Stimulated activated naive CD4-positive, alpha-beta T cell (primary cell): ENCODE measurements at places on chromosomes 13 and 19.

GRCh38 chr19:38840583-38840968, 9.0 kb upstream of the ECH1 start:
- no peak for DNase-seq

GRCh38 chr19:1490311-1491113, at the start of gene PCSK4:
TSS of gene PCSK4 (minus strand) at chr19:1490350. CDS start at chr19:1490346, 4 bp downstream.
- peak; percentile 99 for DNase-seq

DNA sequence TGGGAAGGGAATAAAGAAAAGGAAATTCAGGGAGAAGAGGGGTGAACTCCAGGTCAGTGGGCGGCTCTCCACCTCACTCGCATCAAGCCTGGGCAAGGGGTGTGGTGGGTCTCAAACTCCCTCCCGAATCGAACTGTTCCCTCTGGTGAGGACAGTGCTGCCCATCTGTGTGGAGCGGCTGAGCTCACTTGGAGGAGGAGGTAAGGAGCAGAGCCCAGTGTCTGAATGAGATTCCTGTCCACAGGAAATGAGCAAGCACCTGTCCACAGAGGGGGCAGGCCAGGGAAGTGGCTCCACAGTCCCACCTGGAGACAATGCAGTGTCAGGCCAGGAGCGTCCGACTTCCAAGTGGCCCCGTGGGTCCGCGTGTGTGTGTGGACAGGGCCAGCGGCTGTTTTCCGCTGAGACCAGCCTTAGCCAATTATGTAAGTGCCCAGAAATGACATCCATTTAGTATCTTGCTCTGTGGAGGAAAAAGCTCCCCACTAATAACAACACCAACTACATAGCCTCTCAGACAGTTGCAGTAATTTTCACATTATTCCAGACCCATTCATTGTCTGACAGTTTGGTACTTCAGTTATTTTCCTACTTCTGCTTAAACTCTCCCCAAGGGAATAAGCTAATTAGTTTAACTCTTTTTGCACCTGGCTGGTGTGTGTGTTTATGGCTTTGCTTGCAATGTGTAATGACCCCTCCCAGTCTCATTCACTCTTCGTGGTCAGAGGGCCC, 114.6 kb downstream of the SOX1 start:
- DNase-seq: no peak

- no peak for DNase-seq
These were observed 3.0 kb downstream of the HSPBP1 start for GRCh38 chr19:55276720-55277430.

DNA sequence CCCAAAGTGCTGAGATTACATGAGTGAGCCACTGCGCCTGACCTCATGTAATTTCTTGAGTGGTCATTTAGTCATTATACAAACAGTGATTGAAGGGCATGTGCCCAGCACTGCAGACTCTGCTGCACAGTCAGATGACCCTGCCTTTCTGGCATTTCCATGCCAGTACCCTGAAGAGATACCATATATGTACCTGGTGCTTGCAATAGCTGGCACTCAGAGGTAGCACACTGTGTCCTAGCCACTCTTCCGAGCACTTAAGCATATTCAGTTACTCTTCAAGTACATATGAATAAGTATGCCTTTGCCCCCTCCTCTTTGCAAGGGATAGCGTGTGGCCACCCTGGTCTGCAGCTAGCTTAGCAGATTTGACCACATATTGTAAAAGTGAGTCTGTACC, 15.5 kb downstream of the STX10 start:
- DNase-seq: no peak

DNA sequence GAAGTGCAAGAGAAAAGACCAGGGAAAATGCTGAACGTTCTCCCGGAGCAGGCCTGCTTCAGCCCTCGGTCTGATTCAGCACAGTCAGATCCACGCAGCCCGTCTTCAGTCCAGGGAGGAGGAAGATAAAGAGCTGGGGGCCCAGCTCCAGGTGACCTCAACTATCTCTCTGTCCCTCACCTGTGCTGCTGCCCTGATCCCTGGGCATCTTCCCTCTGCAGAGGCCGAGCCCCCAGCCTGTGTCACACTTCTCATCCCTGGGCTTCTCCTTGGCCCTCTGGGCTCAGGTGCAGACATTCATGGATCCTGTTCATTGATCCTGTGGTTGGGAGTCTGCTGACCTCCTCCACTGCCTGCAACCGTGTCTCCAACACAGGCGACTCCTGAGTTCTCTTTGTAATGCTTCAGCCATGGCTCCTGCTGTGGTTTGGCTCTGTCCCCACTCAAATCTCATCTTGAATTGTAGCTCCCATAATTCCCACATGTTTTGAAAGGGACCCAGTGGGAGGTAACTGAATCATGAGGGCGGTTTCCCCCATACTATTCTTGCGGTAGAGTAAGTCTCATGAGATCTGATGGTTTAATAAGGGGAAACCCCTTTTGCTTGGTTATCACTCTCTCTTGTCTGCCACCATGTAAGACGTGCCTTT, 27.9 kb downstream of the COL4A2 start:
- DNase-seq: no peak

DNA sequence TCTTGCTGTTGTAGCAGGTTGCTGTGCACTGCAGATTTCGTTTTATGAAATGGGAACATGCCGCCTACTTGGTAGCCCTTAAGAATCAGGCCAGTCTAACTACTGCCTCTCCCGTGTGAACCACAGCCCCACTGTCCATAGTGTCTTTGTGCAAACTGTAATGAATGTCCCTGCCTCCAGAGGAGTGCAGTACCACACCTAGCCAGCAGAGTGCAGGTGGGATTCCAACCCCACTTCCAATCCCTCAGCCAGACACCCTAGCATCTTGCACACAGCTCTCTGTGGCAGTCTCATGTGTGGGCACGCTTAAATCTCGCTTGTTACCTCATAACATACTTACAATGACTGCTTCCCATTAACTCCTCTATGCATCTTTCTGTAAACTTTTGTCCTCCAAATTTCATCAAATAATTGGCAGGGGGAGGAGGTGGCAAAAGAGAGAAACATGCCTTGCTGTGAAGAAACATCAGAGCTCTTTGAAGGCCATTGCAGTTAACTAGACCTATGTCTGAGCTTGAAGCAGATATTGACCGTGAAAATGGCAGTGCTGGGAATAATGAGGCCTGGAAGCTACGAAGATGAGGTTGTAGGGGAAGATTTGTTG, 47.2 kb downstream of the ZAR1L start:
- DNase-seq: peak; percentile 14

GRCh38 chr19:40143612-40144011, 47.6 kb upstream of the MAP3K10 start:
- peak; percentile 56 for DNase-seq

- no peak for DNase-seq
These were observed 40.0 kb upstream of the KL start for GRCh38 chr13:32976056-32976805.

DNA sequence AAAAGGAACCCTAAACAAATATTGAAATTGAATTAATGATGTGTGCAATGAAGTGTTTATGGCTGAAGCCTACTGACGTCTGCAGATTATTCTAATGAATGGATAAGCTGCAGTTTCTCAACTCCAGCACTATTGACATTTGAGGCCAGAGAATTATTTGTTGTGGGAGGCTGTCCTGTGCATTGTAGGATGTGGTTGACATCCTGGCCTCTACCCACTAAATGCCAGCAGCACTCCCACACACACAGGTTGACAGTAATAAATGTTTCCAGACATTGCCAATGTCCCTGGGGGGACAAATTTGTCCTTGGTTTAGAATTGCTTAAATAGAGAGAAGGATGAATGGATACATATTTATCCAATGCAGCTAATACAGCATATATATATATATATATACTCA, 19.2 kb upstream of the MYH14 start:
- DNase-seq: no peak

DNA sequence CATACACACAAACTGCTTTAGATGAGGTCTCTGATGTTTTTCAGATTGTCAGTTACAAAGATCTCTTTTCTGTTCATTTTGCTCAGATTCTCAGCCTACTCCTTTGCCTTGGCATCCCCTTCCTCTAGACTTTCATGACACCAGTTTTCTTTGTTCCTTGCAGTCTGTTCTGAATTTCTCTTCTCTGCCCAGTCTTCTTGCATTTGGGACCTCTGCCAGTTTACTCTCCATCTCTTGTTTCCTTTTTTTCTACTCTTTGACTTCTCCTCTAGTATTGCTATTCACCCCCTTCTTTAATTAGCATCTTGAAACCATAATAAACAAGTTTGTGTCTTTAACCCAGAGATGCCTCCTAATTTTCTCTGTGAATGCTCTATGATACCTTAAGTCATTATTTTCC, 26.1 kb downstream of the EDNRB start:
- DNase-seq: no peak

- no peak for DNase-seq
These were observed 461 bp upstream of the HSPB6 start for GRCh38 chr19:35757231-35757748.

- no peak for DNase-seq
These were observed 195.0 kb upstream of the ATXN8OS start for GRCh38 chr13:69912630-69913029.

DNA sequence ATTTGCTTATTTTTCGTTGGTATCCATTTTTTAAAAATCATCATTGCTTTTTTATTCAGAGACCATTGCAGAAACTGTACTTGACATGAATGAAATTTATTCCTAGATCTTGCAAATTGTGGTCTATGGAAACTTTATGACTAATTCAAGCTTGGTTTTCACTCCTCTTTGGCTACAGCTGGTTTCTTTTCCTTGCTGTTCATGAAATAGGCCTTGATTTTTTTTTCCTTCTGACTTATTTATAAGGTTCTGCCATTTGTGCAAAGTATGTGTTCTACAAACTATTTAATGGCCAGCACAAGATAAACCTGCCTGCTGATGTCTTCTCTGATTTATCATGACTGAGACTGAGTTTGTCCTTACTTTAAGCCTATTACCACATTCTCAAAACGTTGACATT, 764.0 kb upstream of the SLITRK5 start:
- DNase-seq: no peak

DNA sequence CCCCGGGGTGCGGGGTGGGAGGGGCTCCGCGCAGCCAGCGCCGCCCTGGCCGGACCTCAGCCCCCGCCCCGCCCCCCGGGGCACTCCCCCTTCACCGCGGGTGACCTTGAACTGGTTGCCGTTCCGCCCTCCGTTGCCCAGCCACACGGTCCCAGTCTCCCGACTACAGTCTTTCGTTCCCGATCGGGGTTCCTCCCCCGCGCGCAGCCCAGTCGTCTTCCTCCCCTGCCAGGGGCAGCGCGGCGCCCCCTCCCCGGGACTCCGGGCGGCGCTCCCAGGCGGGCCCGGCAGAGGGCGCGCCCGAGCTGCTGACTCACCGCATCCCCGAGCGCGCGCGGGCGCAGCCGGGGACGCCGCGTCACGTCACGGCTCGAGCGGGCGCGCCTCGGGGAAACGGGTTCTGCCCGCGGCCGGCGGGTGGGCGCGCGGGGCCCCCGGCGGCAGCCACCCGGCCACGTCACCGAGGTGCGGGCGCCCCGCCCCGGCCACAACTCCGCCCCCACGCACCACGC, 459 bp downstream of the MIDN start:
- peak; percentile 77 for DNase-seq

DNA sequence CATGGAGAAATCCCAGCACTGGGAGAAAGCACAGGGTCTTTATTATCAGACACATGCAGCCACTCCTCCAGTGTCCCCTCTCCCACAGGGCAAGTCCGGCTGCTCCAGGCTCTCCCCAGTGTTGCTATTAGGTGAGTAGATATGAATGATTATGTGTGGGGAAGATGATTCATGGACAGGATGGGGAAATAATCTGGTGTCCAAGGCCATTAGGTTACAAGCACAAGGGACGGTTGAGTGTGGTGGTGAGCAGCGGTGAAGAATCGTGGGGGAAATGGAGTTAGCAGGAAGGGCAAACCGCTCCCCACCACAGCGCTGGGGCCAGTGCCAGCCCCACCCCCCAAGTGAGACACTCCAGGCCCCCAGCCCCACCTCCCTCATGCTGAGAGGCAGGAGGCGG, 19.0 kb downstream of the CD177 start:
- no peak for DNase-seq

DNA sequence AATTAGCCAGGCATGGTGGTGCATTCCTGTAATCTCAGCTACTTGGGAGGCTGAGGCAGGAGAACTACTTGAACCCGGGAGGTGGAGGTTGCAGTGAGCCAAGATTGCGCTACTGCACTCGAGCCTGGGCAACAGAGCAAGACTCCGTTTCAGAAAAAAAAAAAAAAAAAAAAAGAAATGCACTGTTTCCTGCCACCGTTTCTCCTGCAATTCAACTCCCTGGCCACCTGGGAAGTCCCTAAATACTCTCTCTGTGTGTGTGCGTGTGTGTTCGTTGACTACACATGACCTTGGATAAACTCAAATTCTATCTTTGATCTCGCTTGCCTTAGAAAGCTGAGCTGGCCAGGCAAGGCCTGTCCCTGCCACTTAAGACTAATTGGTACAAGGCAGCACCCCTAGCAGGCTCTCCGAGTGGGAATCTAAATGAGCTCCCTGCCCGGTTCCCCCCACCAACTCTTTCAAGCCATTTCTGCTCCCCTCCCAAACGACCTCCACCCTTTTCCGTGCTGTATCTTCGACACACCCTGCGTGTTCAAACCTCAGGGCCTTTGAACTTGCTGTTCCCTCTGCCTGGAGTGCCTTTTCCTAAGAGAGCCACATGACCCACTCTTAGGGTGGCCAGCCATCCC, 5.2 kb upstream of the BCAT2 start:
- DNase-seq: peak; percentile 20

DNA sequence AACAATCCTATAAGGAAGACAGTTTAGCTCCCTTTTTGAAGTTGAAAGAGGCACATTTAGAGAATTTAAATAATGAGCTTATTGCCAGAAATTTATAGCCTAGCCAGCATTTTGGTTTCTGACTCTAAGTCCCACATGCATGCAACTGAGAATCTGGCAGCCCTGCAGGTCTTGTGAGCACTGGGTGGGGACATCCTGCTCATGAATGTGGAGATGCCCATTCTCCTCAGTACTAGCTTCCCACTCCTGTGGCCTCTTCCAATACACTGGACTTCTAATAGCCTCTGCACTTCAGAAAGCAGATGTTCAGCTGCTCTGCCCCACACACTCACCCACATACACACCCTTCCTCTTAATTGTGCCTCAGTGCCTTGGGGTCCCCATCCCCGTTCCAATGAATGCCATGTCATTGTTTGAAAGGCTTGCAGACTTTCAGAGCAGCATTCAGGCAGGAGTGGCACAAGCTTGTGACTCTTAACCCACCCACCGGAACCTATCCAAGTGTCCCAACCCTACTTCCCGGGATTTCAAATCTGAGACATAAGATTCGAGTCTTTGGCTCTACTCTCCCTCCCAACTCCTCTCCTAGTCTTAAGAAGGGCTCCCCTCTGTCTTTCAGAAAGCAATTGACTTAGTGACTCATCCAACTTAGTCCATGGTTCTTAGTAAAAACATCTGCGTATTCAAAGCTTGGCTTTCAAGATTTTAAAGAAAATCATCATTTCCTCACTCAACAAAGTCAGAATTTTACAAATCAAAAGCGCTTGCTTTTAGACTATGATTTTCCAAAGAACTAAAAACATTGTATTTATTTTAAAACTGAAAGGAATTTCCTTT, 80.0 kb upstream of the FREM2 start:
- no peak for DNase-seq

GRCh38 chr13:60016229-60016628, 147.5 kb downstream of the DIAPH3 start:
- no peak for DNase-seq

DNA sequence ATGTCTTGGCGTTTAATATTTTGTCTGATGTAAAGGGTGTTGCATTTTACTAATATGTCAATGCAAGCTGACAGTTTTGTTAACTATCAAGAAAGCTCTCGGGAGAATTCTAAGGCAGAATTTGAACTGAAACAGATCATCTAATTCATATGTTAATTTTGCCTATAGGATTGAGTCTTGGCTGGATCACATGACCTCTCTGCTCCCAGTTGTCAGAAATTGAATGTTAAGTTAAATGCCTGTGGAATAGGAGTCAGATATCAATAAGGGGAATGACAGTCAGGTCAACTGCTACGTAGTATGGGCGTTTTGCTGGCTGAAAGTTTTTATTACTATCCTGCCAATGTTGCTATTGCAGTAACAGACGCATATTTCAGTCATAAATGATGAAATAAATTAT, 358.5 kb downstream of the MYO16 start:
- DNase-seq: no peak
